8988T (cell line): ENCODE measurements at places on chromosomes 16 and 17.

DNA sequence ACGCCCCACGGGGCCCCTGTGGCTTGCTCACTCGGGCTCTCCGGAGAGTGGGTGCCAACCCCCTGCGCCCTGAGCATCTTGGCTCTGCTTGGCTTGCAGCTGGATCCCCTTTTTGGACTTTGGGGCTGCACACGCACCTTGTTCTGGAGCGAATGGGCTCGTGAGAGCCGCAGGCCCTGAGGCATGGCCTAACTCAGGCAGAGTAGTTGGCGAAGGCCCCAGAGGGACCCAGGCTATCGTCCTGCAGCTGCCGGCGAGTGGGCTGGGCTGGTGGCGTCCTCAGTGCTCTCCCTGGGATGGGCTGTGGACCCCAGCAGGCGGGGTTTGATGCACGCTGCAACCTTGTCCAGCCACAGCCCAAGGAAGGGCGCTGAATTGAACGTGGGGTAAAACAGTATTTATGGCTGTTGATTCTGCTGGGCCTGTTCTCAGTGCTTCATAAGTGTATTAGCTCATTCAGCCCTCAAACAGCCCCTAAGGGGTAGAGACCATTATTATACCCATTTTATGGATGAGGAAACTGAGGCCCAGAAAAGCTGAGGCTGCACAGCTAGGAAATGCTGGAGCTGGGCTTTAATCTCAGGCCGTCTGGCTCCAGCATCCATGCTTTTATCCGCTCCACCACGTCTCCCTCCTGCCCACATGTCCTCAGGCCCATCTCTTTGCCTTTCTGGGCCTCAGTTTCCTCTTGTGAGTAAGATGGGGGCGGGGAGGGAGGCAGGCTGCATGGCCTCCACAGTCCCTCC is 171.2 kb upstream of the CIBAR2 start:
- DNase-seq, result no peak

- peak; percentile 77 for DNase-seq
These were observed at the start of gene COG4 for GRCh38 chr16:70523076-70523742. Gene COG4 (minus strand): TSS chr16:70523554. CDS start chr16:70523543, 11 bp downstream.

DNA sequence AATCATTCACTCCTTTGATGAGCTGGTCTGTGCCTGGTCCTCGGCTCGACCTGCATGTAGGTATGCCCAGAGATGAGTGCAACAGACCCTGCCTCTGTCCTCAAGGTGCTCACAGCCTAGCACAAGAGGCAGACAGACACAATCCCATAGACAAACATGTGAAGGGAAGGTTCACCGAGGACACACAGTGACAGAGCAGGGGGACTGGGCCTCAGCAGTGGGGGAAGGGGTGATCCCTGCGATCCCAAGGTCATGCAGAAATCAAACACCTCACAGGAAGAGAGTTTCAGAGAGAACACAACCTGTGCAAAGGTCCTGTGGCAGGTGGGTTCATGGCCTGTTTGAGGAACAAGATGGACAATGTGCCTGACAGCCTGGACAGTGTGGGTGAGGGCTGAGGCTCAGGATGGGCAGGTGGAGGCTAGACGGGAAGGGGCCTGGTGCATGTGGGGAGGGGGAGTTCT is 4.2 kb upstream of the VASN start:
- no peak for DNase-seq

GRCh38 chr17:81832608-81833159 is 407 bp downstream of the MCRIP1 start:
- no peak for DNase-seq

DNA sequence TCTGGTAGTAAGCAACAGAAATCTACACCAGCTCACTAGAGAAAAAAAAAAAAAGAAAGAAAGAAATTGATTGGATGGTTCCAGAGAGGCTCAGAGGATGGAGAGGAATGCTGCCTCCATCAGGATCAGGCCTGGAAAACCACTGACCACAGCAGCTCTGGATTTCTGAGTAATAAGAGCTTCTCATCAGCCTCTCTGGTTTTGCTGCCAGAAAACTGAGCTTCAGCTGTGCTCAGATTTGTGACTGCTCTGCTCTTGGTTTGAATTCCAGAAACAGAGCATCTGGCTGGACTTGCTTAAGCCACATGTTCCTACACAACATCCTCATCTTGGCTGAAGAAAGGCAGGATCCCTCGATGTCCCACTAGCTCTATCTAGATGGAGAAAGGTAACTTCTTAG is 25.9 kb downstream of the IRX6 start:
- DNase-seq, result no peak

GRCh38 chr16:84832488-84833143 is 12.8 kb downstream of the CRISPLD2 start:
- no peak for DNase-seq

- DNase-seq, result no peak
These were observed 58.1 kb upstream of the CRISPLD2 start for GRCh38 chr16:84761448-84762368.

DNA sequence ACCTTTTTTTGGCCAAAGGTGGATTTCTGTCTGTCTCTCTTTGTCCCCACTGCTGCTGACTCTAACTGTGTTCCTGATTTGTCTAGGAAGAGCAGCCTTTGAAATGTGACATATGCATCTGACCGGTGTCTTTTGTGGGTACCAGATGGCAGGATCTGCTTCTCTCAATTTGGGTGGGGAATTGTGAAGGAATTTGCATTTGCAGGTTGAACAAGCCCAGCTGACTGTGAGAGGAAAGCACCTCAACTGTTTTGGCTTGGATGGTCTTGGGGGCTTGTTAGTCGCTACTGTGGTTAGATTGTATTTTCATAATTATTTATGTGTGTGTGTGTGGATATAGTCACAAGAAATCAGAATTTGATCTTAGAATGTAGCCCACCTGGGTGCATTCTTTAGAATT is 37.7 kb upstream of the LCMT1 start:
- DNase-seq, result no peak

GRCh38 chr17:45029758-45030423 is 21.5 kb downstream of the DCAKD start:
- DNase-seq, result no peak

DNA sequence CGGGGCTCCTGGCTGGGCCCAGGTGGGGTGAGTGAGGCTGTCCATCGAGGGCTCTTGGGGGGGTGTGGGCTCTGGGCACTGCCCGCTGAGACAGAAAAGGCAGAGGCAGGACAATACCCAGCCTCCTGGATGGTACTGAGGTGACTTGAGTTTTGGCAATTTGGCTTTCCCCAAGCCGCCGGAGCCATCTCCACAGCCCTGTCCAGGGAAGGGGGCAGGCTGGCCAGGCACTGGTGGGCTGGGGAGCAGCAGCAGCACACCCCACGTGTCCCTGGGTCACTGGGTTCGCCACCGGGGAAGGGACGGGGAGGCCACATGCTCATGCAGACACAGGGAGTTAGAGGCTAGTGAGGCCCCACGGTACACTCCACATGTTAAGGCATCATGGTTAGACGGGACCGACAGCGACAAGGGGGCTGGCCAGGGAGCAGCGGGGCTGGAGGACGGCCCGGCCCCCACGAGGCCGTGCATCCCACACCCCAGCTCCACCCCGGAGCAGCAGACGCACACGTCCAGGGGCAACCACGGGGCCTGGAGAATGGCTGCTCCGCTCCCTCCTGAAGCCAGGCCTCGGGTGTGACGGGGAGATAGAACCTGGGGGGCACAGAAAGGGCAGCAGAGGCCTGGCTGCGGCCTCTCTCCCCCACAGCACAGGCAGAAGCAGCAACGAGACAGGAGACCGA is 3.0 kb downstream of the ARHGDIA start:
- no peak for DNase-seq

- DNase-seq, result no peak
These were observed 14.5 kb upstream of the OR1E2 start for GRCh38 chr17:3448059-3448665.

DNA sequence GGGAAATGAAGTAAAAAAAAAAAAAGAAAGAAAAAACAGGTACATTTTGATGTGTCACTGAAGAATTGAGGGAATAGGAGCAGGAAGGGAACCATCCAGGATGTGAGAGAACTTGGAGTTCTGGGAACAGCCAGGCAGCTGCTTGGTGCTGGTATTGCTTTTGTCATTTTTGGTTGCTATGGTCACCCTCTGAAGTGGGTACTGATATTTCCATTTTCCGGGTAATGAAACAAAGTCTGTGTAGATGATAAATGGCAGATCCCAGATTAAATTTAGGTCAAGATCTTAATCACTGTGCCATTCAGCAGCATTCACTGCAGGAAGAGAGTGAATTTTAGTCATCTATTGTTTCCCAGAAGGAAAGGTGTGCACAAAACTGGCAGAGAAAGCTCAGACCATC is 93.6 kb downstream of the ABCA8 start:
- no peak for DNase-seq

DNA sequence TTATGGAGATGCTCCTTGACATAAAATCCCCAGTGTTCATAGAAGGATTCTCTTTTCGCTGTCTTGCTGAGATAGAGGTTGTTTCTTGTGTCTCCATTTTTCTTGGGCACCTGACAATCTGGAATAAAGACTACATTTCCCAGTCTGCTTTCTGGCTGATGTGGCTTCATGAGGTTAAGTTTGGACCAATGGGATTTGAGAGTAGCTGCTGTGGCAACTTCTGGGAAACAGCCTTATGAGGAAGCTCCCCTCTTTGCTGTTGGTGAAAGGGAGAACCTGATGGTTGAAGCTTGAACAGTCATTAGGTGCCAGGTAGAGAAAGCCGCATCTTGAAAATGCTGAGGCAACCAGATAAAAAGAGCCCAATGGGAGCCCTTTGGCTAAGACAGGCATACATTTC is 24.4 kb downstream of the HS3ST4 start:
- DNase-seq, result no peak

DNA sequence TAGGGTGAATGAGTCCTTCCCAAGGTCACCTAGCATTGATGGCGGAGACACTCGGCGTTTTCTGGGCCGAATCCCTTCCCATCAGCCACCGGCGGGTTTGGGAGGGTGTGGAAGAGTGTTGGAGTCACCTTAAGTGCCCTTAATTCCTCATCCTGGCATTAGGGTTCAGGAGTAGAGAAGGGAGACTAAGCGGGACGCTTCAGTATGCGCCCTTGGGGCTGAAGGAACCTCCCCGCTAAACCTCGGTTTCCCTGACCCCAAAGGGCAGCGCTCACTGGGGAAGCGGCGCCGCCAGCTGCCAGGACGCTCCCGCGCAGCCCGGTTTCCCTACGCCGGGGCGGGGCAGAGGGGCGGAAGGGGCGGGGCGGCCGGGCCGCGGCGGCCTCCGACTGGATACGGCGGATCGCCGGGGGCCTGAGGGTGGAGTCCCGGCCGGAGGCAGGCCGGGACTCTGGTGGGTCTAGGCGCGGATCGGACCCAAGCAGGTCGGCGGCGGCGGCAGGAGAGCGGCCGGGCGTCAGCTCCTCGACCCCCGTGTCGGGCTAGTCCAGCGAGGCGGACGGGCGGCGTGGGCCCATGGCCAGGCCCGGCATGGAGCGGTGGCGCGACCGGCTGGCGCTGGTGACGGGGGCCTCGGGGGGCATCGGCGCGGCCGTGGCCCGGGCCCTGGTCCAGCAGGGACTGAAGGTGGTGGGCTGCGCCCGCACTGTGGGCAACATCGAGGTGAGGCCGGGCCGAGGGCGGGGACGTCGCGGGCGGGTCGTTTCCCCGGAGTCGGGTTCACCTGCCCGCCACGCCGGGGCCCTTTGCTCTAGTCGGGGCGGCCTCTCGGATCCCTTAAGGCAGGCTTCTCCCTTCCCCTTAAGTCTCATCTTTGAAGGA is at the start of gene DHRS11:
Gene DHRS11 (plus strand): TSS at position 446 of the 882 bp plus-strand sequence. CDS start 131 bp downstream, at position 577.
- peak; percentile 86 for DNase-seq

DNA sequence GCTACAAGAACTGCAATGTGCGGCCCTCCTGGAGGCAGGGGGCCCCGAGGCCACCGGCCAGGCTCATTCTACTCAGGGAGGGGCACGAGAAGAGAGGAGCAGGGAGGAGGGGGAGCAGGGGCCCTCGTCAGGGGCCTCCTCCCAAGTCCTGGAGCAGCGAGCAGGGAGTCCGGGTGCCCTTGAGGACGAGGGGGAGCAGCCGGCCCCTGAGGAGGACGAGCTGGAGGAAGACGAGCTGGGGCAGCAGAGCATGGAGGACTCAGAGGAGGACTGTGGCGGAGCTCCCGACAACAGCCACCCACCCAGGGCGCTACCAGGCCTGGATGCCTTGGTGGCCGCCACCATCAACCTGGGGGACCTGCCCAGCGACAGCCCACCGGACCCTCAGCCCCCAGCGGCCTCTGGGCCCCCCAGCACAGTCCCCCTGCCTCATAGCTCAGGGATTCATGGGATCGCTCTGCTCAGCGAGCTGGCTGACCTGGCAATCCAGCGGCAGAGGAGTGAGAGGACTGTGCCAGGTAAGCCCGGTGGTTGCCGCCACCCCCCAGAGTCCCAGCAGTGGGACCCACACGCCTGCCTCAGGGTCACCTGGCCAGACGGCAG is 52.2 kb downstream of the BAHCC1 start:
- no peak for DNase-seq

DNA sequence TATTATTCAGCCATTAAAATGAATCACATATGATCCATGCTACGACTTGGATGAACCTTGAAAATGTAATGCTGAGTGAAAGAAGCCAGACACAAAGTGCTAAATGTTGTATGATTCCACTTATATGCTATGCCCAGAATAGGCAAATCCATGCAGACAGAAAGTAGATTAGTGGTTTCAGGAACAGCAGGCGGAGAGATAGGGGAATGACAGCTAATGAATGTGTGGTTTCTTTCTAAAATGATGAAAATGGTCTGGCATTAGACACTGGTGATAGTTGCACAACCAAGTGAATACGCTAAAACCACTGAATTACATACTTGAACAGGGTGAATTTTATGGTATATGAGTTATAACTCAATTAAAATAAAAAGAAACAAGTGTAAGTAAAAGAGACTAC is 121.8 kb upstream of the NOG start:
- DNase-seq, result no peak

DNA sequence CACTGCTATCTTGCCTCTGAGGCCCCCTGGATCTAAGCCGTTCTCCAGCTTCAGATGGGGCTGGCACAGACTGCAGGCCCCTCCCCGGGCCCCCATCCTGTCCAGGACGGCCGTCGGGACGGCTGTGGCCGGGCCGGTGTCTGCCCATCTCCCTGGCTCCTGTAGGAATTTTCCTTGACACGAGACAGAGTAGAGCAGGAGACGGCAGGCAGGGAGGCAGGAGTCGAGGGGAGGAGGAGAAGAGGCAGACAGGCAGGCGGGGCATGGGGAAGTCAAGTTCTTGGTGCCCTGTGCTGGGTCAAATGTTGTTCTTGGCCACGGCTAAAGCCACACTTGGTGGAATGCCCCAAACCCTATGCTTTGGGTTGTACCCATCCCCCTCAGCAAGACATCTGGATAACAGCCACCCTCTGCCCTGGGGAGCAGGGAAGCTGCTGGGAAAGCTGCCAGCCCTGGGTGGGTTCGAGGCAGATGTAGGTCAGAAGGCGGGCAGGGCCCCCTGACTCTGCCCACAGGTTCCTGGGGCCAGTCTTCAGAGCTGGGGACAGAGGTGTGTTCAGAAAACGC is 4.0 kb downstream of the C1QTNF1 start:
- DNase-seq, result no peak
